ENCODE measurements at places on chromosomes 4 and X.

GRCh38 chr4:183260491-183261151 lies 59.5 kb downstream of the CLDN22 start:
- DNase-seq = no peak

DNA sequence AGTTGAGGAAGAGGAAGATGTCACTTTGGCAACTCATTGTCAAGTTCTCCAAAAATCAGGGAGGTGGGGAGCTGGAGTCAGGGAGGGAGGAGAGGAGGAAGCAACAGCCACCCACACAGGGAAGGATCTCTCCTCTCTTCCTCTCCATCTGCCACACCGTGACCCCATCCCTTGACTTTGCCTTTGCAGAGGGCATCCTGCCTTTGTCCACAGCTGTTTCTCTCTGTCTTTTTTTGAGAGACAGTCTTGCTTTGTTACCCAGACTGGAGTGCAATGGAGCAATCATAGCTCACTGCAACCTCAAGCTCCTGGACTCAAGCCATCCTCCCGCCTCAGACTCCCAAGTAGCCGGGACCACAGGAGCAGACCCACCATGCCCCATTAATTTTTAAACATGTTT lies 276.0 kb downstream of the SHOX start:
- DNase-seq = no peak

DNA sequence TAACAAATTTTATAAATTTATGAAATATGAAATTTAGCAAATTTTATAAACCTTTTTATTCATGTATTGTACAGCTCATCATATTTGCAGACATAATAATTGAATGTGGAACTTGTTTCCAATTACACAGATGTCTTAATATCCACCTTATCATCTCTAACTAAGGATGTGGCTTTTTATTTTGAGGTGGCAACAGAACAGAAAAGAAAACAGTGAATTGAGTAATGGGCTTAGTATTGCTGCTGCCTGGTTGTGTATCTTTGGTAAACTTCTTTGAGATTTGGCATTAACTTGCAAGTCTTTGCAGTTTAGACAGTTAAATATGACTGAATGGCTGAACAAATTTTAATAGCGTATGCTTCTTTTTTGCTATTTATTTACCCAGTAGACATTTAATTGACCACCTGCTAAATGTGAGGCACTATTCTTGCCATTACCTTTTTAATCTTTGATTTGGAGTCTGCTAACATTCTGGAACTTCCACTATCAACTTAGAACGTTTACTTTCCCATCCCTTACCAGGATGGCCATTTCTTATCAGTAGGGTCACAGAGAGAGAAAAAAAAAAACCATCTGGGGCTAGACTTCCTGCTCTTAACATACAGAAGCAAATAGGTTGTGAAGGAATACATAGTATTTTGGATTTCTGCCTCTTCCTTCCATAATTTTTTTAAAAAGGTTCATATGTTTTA lies 44.8 kb downstream of the CLCN3 start:
- DNase-seq = no peak

DNA sequence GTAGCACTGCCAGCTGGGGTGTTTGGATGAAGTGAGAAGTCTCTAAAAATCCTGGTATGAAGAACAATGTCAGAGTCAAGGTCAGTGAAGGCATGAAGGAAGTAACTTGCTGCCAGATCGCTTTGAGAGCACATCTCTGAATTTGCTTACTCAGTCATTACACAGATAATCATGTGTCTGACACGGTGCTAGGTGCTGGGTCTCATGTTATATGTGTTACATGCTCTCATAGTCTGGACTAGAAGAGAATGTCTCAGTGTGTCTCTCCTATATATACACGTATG lies 337.9 kb downstream of the ARHGAP10 start:
- no peak for DNase-seq

DNA sequence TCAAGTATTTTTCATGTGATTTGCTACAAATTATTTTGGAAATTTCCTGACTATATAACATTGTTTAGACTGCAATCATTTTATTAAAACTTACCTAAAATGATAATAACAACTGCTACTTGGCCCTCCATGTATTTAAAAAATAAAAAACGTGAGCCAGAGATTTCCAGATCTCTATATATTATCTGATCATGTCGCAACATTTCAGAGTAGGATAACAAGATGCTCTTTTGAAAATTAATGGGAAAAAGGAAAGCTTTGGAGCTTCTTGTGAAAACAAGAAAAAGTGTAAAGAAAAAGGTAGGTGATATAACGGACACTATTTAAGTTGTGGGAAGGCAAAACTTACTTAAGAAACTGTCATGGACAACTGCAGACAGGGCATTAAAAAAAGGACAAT lies 14.9 kb upstream of the MAB21L2 start:
- no peak for DNase-seq

- no peak for DNase-seq
These were observed 38.5 kb upstream of the ETDA start for GRCh38 chrX:135213200-135213844.

DNA sequence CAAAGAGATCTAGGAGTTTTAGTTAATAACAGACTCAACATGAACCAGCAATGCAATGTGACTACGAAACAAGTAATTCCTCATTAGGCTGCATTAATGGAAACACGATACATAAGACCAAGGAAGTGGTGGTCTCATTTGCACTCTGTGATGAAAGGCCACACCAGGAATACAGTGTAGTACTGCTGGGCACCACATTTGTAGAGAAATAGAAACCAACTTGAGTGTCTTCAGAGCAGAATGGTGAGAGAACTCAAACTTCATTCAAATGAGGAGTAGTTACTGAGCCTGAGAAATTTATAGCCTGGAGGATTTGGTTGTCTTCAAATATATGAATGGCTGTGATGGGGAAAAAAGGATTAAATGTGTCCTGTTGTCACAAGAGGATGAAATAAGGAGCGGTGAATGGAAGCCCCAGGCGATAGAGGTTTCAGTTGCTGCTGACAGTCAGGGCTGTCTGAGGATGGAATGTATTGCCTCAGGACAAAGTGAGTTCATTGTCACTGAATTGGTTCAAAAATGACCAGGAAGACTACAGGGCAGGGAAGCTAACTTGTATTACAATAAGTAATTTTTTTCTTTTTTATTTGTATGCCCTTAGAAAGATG lies 50.9 kb downstream of the NFKB1 start:
- DNase-seq = no peak

DNA sequence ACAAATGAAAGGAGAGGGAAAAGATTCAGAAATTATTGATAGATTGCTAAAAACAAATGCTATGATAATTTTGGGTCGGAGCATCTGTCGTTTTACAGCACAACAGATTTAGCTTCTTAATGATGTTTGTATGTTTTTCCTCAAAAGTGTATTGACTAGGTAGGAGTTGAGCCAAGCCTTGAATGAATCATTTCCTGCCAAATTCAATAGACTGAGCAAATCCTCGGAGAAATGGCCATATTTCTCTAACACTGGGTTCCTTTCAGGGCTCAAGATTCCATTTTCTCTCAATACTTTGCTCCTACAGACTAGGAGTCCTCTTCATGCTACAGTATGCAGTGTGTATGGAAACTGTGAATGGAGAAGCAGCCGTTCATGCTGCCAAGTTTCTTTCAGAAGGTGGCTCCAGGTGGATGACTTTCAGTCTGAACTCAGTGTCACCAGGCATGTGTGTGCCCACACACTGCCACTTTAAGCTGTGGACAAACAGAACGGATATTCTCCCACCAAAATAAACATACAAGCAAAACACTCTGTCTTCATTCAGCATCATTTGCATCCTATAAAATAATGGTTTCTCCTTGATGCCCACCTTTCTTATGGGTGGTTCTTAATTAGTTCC lies 146.0 kb downstream of the TBL1X start:
- no peak for DNase-seq

- DNase-seq = no peak
These were observed 252.6 kb upstream of the HAND2 start for GRCh38 chr4:173782660-173783059.

GRCh38 chrX:131235768-131236545 lies 53.1 kb downstream of the IGSF1 start:
- no peak for DNase-seq

DNA sequence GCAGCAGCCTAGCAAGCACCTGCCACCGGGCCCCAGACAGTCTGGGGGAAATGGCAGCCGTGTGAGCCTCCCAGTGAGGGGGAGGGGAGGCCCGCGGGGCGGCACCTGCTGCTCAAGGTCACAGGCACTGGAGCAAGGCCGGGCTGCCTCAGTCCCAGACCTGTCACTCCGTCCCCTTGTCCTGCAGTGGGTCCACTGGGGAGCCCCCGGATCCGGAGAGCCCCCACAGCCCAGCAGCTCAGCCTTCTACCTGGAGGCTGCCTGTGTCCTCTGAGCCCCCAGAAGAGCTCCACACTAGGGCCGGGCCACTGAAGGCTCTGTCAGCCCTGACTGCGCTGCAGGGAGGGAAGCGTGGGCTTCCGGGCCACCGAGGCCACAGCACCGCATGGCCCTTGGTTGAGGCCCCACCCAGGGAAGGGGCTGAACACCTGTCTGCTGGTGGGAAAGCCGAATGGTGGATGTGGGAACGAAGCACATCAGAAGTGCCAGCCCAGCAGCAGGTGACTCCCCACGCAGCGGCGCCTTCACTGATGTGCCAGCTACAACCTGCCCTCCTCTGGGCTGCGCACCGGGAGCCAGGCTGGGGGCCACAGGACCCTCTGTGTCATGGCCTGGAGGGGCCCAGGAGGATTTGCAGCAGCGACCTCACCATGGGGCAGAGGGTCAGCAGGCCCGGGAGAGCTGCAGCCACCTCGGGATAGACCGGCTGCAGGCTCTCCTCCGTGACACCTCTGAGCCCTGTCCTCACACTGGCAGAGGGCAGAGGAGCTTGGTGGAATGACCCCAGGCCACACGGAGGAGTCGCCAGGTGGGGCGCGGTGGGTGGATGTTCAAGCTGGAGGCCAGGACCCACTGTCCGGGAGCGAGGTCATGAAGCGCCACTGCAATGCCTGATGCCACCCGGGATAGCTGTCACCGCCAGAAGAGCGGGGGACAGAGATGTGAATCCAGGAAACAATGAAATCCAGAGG lies 35.0 kb upstream of the MXD4 start:
- DNase-seq = no peak

GRCh38 chr4:2007804-2008670 lies 737 bp downstream of the NELFA start:
- no peak for DNase-seq

DNA sequence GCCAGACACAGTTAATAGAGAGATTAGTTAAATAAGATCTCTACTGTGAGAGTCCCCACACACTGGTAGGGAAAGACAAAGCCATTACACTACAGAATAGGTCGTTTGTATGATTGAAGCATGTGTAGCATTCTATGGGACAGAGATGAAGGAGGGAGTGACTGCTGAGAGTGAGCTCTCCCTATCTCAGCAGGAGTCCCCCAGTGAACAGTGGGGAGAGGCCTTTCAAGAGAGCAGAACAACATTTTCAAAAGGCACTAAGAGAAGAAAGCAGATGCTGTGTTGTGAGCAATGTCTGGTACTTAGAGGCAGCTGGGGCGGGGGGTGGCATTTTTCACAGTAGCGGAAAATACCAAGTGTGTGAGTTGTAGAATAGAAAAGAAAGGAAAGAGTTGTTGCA lies 413.6 kb downstream of the AFF2 start:
- DNase-seq = no peak

GRCh38 chr4:38752372-38752940 lies 30.3 kb downstream of the TLR10 start:
- DNase-seq = no peak

- DNase-seq = no peak
These were observed 6.7 kb downstream of the CD99 start for GRCh38 chrX:2697741-2698299.

- DNase-seq = no peak
These were observed 176.7 kb downstream of the NPFFR2 start for GRCh38 chr4:72208421-72209075.

Measured in NCI-H1048 (cell line).